ENCODE measurements at places on chromosomes 16 and 17.
A peak's percentile ranks its signal among the peaks of the same experiment; 100 is the strongest.

- no peak for DNase-seq
These were observed 26.1 kb downstream of the HDAC5 start for GRCh38 chr17:44097110-44097958.

DNA sequence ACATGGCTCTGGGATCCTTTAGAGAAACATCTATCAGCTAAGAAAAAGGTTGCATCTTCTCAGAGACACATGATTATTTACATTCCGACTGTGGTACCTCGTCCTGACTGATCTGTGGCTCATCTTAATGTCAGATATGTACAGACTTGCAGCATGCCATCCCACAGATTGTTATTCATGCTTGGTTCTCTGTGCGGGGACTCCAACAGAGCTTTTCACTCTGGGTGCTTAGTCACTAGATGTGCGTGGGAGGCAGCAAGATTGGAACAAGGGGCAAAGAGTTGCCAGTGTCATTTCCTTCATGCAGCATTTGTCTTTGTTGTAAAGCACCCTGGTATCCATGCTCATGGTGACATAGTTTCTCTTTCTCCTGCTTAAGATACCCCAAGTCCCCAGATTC, 179.1 kb upstream of the CACNG5 start:
- peak; percentile 55 for DNase-seq

DNA sequence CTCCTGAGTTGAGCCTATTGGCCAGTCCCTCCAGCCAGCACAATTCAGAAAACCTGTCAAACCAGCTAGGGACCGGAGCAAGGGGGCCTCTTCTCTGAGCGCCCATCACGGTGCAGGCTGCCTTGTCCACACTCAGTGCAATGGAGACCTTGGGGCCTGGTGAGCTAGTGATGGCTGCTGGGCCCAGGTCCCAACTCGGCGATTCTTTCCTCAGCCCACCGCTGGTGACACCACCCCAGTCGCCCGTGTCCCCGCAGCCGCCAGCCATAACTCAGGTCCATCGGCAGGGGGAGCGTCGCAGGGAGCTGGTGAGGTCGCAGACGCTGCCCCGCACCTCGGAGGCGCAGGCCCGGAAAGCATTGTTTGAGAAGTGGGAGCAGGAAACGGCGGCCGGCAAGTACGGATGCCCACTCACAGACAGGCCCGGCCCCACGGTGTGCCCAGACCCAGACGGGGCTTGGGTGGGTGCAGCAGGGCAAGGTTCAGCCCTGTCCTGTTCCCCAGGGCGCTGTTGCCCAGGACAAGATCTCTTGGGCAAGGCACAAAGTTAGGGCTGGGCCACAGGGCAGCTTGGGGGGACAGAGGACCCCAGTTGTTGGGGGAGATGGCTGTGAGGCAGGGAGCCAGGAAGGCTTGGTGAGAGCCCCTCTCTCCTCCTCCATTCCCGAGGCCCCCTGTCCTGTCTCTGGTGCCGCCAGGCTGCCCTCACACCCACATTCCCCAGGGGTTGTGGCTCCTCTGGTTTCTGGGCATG, 10.8 kb downstream of the SMTNL2 start:
- DNase-seq: peak; percentile 42

GRCh38 chr17:17298108-17298507, 5.1 kb upstream of the NT5M start:
- DNase-seq: no peak

DNA sequence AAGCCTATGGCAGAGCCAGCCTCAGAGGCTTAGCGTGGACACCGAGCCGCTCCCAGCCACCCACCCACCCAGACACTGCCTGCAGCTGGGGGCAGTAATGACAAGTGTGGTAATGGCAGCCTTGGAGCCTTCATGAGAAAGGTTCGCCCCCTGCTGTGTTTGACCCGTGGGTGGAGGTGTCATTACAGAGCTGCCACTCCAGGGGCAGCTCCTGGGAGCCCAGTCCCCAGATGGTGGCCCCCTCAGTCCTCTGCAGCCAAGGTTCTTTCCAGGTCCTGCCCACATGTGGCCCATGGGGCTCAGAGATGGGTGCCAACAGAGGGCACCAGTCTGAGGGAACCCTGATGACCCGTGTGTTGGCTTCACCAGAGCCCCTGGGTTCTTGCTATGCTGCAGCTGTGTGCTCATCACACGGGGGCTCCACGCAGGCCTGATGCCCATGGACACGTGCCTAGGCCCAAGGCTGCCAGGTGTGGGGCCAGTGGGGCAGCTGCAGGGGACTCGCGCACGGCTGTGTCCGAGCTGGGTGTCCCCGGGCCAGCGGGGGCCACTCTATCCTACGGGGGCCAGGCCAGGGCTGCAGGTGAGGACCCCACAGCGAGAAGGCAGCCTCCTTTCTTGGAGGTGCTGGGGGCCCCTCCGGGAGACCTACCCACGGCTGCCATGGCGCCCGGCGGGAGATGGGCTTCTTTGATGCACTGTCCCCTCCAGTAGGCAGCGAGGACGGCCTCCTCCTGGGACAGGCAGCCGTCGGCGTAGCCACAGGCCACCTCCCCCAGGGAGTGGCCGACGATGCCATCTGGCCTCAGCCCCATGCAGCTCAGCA, 8.1 kb downstream of the FASN start:
- no peak for DNase-seq

DNA sequence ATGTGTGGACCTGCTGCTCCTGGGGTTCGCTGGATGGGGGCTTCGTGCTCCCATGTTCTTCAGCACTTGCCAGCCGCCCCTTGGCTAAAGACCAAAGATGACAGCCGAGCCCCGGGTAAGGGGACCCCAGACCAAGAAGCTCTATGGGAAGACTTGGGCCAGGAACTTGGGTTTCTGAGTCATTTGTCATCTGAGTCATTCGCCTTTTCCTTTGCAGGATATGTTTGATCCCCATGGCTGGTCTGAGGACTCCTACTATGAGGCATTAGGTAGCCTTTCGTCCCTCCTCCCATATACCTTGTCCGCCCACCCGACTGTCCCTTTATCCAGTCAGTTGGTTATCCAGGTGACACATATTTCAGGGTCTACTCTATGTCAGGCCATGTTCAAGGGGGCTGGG, 17.7 kb upstream of the ITGB4 start:
- no peak for DNase-seq

DNA sequence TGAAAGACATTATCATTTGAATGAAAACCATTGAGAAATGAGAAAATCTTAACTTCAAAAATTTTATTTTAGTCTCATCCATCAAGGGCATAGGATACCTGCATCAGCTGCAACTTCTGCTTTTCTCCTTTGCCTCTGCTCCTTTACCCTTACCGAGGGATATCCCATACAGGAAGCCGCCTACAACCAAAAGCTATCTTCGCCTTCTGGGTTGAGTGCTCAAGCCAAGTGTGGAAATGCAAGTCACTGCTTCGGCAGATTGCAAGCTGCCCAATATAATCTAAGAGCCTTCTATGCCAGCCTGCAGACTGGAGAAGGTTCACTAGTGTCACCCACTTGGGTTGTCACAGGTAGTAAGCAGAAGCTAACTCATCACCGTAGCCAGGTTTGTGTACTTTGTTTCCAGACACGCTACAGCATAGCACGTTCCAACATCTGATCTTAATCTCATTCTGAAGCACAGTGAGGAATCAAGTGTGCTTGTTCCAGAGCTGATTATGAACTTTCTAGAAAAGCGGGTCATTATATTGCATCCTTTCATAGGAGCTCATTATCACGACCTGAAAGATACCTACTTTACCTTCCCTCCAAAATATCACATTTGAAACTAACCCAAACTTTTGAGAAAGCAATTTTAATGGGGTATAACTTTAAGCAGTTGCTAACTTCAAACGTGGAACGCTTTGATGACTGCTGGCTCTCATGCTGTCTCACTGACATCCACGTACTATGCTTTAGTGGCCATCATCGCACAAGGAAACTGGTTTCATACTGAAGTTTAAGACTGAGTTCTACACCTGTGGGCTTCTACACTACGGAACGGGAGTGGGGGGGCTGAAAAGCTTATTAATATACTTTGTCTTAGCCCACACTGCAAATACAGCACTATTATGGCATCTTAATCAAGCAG, 8.0 kb upstream of the UNK start:
- DNase-seq: peak; percentile 45

Data from activated CD4-positive, alpha-beta T cell treated with anti-CD3 and anti-CD28 coated beads, Interleukin-2, Interleukin-6, amounts not matched to agents 100 ng/mL and 50 ng/mL, durations not matched to agents 16 hours and 8 hours (primary cell).